Fibroblast of skin of right biceps (primary cell): ENCODE measurements at places on chromosomes 12 and 14.

- no peak for DNase-seq
Observed at GRCh38 chr12:81403348-81403747, 325.5 kb downstream of the ACSS3 start.

DNA sequence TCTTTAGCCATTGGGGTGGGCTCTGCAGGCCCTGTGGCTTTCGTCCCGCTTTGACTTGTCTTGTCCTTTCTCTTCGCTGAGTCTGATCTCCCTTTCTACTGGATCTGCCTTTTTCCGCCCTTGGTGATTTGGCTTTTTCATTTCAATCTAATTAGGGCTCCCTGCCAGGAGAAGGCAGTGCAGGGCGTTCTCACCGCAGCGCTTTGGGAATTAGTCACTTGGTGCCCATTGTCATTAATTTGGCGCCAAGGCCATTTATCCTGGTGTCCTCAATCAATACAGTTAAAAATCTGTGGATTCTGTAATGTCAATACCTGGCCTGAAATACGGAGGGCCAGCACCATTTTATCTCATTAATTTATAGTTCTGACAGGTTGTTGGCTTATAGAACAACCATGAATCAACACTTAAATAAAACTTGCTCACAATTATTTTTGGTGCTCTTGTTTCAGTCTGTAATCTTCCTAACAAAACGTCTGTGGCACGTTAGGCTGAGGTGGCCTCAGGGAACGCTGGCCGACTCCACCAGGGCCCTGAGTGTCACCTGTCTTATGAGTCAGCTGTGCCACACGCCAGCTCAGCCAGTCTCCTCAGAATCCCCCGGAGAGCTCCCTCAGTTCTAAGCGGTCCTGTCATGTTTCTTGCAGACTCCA is 115.7 kb downstream of the BEGAIN start:
- DNase-seq, result no peak

GRCh38 chr12:12686472-12686871 is 9.5 kb downstream of the GPR19 start:
- DNase-seq, result no peak

DNA sequence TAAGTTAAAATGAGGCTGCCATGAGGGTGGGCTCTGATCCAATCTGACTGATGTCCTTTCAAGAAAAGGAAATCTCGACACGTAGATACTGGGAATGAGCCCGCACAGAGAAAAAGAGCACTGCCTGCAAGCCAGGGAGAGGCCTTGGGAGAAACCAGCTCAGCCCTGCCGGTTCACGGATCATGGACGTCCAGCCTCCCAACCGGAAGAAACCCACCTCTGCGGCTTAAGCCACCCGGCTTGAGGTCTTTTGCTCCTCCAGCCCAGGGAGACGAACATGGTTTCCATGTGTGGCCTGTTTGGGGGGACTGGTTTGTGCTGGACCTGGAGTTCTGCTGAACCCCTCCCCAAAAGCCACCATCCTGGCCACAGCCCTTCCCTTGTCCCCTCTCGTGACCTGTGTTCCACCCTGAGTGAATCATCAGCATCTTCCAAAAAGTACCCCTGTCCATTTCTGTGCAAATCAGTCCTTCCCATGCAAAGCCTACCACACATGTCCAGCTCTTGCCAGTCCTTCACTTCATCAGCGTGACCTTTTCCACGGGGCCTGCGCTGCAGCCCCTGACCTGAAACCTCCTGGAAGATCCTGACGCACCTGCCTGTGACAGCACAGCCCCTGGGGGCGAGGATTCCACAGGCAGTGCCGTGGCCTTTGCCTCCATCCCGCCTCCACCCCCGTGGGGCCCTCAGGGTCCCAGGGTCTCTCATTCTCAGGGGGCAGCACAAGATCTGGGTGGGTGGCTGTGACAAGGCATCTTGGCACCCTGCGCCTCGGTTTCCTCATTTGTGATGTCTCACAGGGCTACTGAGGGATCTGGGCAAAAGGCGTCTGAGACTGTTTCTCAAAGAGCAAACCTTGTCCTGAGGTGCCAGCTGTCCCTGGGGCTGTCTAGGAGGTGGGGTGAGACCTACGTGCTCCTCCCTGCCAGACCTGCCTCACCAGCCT is 51.6 kb upstream of the GPR68 start:
- DNase-seq, result no peak

DNA sequence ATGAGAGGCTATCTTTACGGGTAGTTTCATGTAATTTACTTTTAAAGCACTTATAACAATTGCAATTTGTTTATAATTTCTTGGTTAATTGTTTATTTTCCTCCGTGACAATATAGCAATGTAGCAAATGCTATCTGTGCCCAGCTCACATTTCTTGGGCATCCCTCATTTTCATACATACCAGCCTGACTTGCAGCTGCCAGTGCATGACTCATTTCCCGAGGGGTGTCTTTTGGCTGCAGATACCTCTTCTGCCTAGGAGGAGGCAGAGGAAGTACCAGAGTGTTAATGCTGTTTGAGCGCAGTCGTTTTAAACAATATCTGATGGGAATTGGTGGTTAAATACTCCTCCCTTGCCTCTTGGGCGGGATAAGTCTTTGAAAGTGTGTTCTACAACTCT is 104.2 kb upstream of the ABCD2 start:
- DNase-seq, result no peak

DNA sequence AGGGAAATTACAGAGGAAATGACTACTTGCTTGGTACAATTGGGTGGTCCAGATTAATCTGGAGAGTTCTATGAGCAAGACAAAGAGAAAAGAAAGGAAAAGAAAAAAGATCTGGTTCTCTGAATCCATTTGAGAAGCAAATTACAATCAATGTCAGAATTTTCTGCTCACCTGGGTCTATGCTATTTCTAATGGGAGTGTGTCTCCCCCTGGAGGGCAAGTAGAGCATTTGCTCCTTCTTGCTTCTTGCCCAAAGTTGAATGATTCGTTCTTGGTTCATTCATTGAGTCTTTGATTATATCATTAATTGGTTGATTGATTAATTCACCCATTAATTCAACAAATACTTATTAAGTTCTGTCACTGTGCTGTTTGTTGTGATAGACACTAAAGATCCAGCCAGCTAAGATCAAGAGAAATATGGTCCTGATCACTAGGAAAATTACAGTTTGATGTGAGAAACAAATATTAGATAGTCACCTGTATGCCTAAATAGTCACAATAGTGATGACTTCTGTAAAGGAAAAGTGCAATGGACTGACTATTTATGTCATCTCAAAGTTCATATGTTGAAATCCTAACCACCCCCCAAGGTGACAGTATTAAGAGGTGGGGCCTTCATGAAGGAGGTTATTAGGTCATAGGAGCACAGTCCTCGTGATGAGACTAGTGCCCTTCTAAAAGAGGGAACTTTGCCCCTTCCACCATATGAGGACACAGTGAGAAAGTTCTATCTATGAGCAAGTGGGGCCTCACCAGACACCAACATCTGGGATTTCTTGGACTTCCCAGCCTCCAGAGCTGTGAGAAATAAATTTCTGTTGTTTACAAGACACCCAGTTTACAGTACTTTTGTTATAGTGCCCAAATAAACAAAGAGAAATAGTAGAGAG is 8.0 kb upstream of the ASB8 start:
- DNase-seq, result peak; percentile 56

DNA sequence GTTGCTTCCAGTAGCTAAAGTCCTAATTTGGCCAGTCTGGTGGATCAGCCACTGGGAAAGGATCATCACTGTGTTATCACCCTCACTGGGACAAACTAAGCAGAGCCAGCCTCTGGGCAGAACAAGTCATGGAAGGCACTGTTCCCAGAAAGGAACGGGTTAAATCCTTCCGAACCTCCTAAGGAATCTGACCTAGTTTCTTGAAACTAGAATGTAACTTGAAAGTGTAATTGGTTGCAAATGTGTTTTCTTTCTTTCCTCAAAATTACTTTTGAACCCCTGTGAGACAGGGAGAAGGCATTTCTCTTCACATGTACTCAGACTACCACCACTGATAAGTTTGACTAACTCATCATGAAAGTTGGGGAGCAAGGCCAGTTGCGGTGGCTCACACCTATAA is 18.7 kb upstream of the KICS2 start:
- peak; percentile 23 for DNase-seq

DNA sequence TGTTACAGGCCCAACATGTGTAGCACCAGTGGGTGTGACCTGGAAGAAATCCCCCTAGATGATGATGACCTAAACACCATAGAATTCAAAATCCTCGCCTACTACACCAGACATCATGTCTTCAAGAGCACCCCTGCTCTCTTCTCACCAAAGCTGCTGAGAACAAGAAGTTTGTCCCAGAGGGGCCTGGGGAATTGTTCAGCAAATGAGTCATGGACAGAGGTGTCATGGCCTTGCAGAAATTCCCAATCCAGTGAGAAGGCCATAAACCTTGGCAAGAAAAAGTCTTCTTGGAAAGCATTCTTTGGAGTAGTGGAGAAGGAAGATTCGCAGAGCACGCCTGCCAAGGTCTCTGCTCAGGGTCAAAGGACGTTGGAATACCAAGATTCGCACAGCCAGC is 8.6 kb downstream of the BCL2L14 start:
- DNase-seq, result peak; percentile 63

- DNase-seq, result peak; percentile 87
Observed at GRCh38 chr14:38951451-38951850, 151.6 kb downstream of the SEC23A start.
